Type B pancreatic cell (in vitro differentiated cells): ENCODE measurements at places on chromosomes 1 and 21.

- H3K27ac ChIP-seq, result no peak overlapping the region
- H3K27me3 ChIP-seq, result peaks cover 93% of the 10 kb centered on the region
Observed at GRCh38 chr21:44706026-44706705, 5.2 kb downstream of the TSPEAR start.

GRCh38 chr1:59296358-59297256 lies at the start of gene FGGY:
Gene FGGY (plus strand): TSS chr1:59297094. CDS start chr1:59321550, 24,456 bp downstream.
- peak within 1 kb of the TSS; percentile 90 for H3K27ac ChIP-seq
- H3K27me3 ChIP-seq, result no peaks in the 10 kb centered on the region
- peaks cover 4% of the 10 kb centered on the region for H3K36me3 ChIP-seq
- peak within 1 kb of the TSS; percentile 89 for H3K4me3 ChIP-seq

- H3K27ac ChIP-seq, result peak overlapping the region; percentile 18
- peaks cover 15% of the 10 kb centered on the region for H3K4me1 ChIP-seq
- no peaks in the 10 kb centered on the region for H3K27me3 ChIP-seq
- H3K36me3 ChIP-seq, result no peaks in the 10 kb centered on the region
- no peak overlapping the region for H3K4me3 ChIP-seq
Observed at GRCh38 chr21:45138199-45139002, 64.0 kb downstream of the ADARB1 start.

- no peaks in the 10 kb centered on the region for H3K27me3 ChIP-seq
- no peak overlapping the region for H3K4me3 ChIP-seq
- H3K36me3 ChIP-seq, result no peaks in the 10 kb centered on the region
- no peak for DNase-seq
Observed at GRCh38 chr1:107433068-107433467, 292.2 kb downstream of the NTNG1 start.

GRCh38 chr21:43613755-43614638 lies 45.3 kb downstream of the HSF2BP start:
- H3K4me1 ChIP-seq, result peaks cover 20% of the 10 kb centered on the region
- H3K4me3 ChIP-seq, result no peak overlapping the region
- DNase-seq, result no peak
- H3K36me3 ChIP-seq, result no peaks in the 10 kb centered on the region
- H3K27me3 ChIP-seq, result no peaks in the 10 kb centered on the region

DNA sequence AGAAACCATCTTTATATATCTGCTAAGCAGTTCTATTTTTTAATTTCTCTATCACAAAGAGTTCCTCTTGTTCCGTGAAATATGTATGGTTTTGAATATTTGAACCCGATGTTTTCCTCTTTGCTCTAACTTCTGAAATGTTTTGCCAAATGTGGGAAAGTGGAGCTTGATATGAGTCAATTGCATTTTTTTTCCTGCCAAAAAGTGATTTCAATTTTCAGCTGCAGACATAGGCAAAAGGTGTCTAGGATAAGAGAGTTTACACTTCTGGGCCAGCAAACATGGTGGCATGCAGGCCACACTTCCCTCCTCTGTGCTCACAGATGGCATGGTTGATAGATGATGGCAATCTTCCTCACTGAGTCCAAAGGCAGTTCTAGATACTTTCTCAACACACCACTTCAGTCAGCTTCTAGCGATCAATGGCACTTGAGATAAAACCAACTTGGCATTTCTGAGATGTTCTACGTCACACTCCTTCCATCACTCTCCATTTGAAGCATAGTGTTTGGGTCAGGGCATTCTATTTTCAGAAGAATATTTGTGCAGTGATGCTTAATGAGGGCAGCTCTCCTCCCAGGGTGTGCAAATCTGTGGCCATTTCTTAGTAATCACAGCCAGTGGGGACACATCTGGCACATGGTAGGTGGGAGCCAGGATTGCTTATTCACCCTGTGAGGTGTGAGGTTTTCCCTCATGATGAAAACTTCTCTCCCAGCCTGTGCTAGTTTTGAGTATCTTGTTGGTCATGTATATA lies 54.4 kb upstream of the SCAF4 start:
- H3K27me3 ChIP-seq, result peaks cover 4% of the 10 kb centered on the region
- no peak for DNase-seq
- no peaks in the 10 kb centered on the region for H3K36me3 ChIP-seq
- no peak overlapping the region for H3K27ac ChIP-seq
- no peak overlapping the region for H3K4me3 ChIP-seq

- no peak overlapping the region for H3K4me3 ChIP-seq
- H3K27me3 ChIP-seq, result peaks cover 24% of the 10 kb centered on the region
- no peak overlapping the region for H3K27ac ChIP-seq
- DNase-seq, result no peak
- H3K4me1 ChIP-seq, result peaks cover 13% of the 10 kb centered on the region
Observed at GRCh38 chr1:228440761-228441500, 24.3 kb upstream of the TRIM17 start.

DNA sequence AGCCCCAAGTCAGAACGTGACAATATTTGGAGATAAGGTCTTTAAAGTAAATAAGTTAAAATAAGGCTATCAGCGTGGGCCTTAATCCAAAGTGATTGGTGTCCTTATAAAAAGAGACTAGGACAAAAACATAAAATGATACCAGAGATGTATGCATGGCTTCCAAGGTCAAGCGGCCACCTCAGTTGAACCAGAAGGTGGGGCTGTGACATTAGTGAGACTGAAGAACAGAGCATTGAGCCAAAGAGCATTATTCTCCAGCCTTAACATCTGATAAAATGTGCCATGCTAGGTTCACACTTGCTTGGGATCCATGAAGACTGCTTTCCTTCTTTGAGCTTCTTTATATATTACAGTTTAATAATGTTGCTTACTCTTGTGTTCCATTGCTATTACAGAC lies 554.6 kb downstream of the PLA2G4A start:
- DNase-seq, result no peak
- no peaks in the 10 kb centered on the region for H3K36me3 ChIP-seq
- H3K27me3 ChIP-seq, result no peaks in the 10 kb centered on the region
- no peak overlapping the region for H3K27ac ChIP-seq

- H3K27ac ChIP-seq, result peak overlapping the region; percentile 60
- H3K4me3 ChIP-seq, result peak overlapping the region; percentile 2
- DNase-seq, result no peak
- H3K27me3 ChIP-seq, result peaks cover 3% of the 10 kb centered on the region
- peaks cover 20% of the 10 kb centered on the region for H3K4me1 ChIP-seq
Observed at GRCh38 chr21:36454093-36454531, 25.8 kb downstream of the CLDN14 start.

DNA sequence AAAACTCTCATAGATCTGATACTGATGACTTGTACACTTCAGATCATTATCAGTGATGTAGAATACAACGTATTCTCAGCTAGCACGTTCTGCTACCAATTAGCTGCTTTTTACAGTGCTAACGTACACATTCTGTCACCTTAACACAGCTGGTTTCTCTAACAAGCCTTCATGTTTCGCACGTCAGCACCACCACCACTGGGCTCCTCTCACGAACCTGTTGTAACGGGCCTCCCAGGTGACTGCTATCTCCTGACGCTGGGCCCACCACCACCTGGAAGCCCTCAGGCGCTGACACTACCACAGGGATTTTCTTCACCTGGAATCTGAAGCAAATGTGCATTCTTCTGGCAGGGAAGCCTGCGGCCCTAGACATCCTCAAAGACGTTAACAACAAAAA lies 19.8 kb downstream of the TOMM20 start:
- H3K27me3 ChIP-seq, result no peaks in the 10 kb centered on the region
- no peak overlapping the region for H3K4me3 ChIP-seq

- peaks cover 38% of the 10 kb centered on the region for H3K36me3 ChIP-seq
- DNase-seq, result no peak
- peaks cover 5% of the 10 kb centered on the region for H3K4me1 ChIP-seq
- no peaks in the 10 kb centered on the region for H3K27me3 ChIP-seq
- H3K4me3 ChIP-seq, result no peak overlapping the region
Observed at GRCh38 chr1:55071477-55071876, 32.1 kb downstream of the PCSK9 start.

- no peak overlapping the region for H3K4me3 ChIP-seq
- no peaks in the 10 kb centered on the region for H3K36me3 ChIP-seq
- H3K27ac ChIP-seq, result no peak overlapping the region
- no peak for DNase-seq
Observed at GRCh38 chr1:172914501-172915144, 136.1 kb downstream of the TNFSF18 start.

DNA sequence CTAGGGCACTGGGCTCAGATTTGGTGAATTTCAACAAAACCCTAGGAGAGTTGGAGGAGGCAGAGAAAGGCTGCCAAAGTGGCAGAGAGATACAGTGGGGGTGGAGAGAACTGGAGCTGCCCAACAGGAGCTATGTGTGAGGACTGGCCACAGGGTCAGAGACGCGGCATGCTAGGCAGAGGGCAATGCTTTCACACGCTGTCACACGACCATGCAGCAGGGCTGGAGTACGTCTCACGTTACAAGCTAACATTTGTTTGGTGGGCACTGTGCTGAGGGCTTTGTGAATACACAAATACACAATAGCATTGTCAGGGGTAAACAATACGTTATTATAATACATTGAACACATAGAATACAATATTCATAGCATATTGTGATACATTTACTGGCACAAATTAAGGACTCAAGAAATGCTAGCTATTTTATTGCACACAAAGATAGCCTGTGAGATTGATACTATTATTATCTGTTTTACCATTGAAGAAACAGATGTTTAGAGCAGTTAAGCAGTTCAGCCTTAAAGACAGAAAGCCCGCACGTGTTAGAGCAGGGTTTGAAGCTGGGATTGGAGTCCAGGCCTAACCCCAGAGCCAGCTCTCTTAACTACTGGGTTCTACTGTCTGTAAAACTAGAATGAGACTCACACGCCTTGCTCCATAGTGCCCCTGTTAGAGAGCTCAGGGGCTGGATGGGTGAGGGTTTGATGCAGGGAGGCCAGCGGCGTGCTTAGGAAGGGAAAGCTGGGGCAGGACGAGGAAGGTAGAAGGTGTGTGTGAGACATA lies 4.5 kb downstream of the RAB7B start:
- H3K4me1 ChIP-seq, result peaks cover 14% of the 10 kb centered on the region
- H3K36me3 ChIP-seq, result no peaks in the 10 kb centered on the region
- peaks cover 4% of the 10 kb centered on the region for H3K27me3 ChIP-seq
- H3K4me3 ChIP-seq, result no peak overlapping the region
- H3K27ac ChIP-seq, result no peak overlapping the region

- H3K4me1 ChIP-seq, result peaks cover 12% of the 10 kb centered on the region
- no peaks in the 10 kb centered on the region for H3K27me3 ChIP-seq
- no peak overlapping the region for H3K27ac ChIP-seq
- DNase-seq, result no peak
- H3K36me3 ChIP-seq, result peaks cover 4% of the 10 kb centered on the region
Observed at GRCh38 chr1:99764439-99764838, 2.0 kb downstream of the FRRS1 start.
